ENCODE measurements at places on chromosomes 6 and 20. TPM values are rescaled to one million over a fixed set of nuclear protein-coding genes. Genes with fewer than 3 reads are reported as not detected.

The SYCP2 gene
- 0.89 TPM for polyA plus RNA-seq

The HTR1B gene
- polyA plus RNA-seq = not detected

The TRIM31 gene
- polyA plus RNA-seq = 37.8 TPM

The SOX18 gene
- polyA plus RNA-seq = 26.8 TPM

The LGSN gene
- polyA plus RNA-seq = 19.2 TPM

The RSPO4 gene
- not detected for polyA plus RNA-seq

The ID1 gene
- 335 TPM for polyA plus RNA-seq

The MAN1A1 gene
- 25.9 TPM for polyA plus RNA-seq

The TRAPPC3L gene
- 0.12 TPM for polyA plus RNA-seq

The SYTL3 gene
- polyA plus RNA-seq = 5.7 TPM

The CLDN20 gene
- not detected for polyA plus RNA-seq

The MAPK14 gene
- polyA plus RNA-seq = 72.3 TPM

The HS3ST5 gene
- 0.46 TPM for polyA plus RNA-seq

The AVP gene
- 2.7 TPM for polyA plus RNA-seq

The C6orf132 gene
- polyA plus RNA-seq = 198 TPM

The GLO1 gene
- 71.8 TPM for polyA plus RNA-seq

The OR2W1 gene
- not detected for polyA plus RNA-seq

The FNDC1 gene
- 0.28 TPM for polyA plus RNA-seq

The EEF1A2 gene
- 3.8 TPM for polyA plus RNA-seq

The LRRN4 gene
- 0.15 TPM for polyA plus RNA-seq

The ADGB gene
- polyA plus RNA-seq = not detected

The CDSN gene
- not detected for polyA plus RNA-seq

The WFDC2 gene
- polyA plus RNA-seq = 4.6 TPM

The IRF4 gene
- polyA plus RNA-seq = 1.4 TPM

The ITPA gene
- 71.8 TPM for polyA plus RNA-seq

The SMLR1 gene
- polyA plus RNA-seq = 34.4 TPM

The LBP gene
- polyA plus RNA-seq = not detected

The ARMC12 gene
- polyA plus RNA-seq = 2.5 TPM

The SALL4 gene
- 12.3 TPM for polyA plus RNA-seq

The CDH4 gene
- 0.22 TPM for polyA plus RNA-seq

The CNKSR3 gene
- polyA plus RNA-seq = 10.6 TPM

All from small intestine (tissue), 16 donors.